ENCODE measurements at places on chromosomes 12 and 14. TPM values are rescaled to one million over a fixed set of nuclear protein-coding genes. Genes with fewer than 3 reads are reported as not detected.

The KRT2 gene
- not detected for total RNA-seq

The MTA1 gene
- total RNA-seq, result 144 TPM

The PIK3C2G gene
- total RNA-seq, result not detected

The PLEKHG3 gene
- 19.2 TPM for total RNA-seq

The FKBP4 gene
- 78.9 TPM for total RNA-seq

The KRT78 gene
- total RNA-seq, result not detected

The WNT1 gene
- total RNA-seq, result not detected

The SPTB gene
- total RNA-seq, result 0.15 TPM

The KLHL33 gene
- 0.04 TPM for total RNA-seq

The CLEC9A gene
- total RNA-seq, result not detected

DNA sequence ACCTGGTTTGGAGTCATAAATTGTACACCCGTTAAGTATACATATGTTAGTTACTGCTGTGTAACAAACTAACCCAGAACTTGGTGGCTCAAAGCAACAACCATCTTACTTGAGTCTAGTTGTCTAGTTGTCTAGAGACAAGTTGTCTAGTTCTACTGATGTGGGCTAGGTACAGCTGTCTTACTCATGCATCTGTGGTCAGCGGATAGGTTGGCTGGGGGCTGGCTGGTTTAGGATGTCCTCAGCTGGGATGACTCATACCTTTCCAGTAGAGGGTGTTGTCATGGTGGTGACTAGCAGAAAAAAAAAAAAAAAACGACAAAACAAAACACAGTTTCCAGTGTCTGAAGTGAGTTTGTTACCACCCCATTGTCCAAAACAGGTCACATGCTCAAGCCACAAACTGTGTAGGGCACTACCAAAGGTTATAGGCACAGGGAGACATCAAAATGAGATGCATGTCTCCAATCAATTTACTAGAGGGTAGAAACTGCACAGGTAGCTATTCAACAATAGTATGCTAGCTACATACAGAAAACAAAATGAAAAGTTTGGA is 680.3 kb downstream of the MED13L start:
- peak; percentile 50 for ATAC-seq

GRCh38 chr14:76936483-76936882 is 92.0 kb downstream of the IRF2BPL start:
- no peak for ATAC-seq

- no peak for ATAC-seq
Observed at GRCh38 chr12:17028348-17028747, 422.4 kb upstream of the LMO3 start.

- ATAC-seq, result no peak
Observed at GRCh38 chr14:58479975-58480374, 52.5 kb downstream of the KIAA0586 start.

- no peak for ATAC-seq
Observed at GRCh38 chr12:38664661-38665269, 240.6 kb downstream of the CPNE8 start.

GRCh38 chr12:95718772-95719171 is 71.8 kb downstream of the NTN4 start:
- no peak for ATAC-seq

GRCh38 chr12:90653040-90653439 is 301.9 kb downstream of the CCER1 start:
- ATAC-seq, result no peak

GRCh38 chr14:28764257-28765160 is 2.1 kb upstream of the FOXG1 start:
- ATAC-seq, result no peak

DNA sequence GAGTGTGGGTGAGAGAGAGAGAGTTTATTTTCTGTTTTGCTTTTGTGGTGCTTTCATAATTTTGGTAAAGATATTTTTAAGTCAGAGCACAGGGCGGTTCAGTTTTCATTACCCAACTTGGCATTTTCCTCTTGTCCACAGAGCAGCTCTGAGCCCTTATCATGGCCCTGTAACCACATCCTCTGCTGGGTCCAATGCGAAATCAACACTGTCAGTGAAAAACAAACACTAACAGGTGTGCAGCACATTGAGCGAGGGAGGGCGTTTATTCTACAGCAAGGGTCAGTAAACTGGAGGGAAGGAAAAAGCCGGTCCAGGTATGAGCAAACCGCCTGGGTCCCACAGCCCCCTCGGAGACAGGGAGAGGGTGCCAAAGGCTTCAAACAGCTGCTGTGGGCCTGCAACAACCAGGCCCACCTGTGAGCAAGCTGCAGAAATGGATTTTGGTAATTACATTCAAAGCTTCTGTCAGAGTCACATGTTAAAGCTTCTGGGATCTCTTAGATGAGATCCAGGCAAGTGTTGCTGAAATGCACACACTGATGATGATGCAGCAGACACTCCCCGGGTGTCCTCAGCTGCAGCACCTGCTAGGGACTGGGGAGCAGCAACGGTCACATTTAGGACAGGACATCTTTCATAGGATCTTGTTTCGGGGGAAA is 132.7 kb upstream of the DYRK2 start:
- ATAC-seq, result peak; percentile 73

DNA sequence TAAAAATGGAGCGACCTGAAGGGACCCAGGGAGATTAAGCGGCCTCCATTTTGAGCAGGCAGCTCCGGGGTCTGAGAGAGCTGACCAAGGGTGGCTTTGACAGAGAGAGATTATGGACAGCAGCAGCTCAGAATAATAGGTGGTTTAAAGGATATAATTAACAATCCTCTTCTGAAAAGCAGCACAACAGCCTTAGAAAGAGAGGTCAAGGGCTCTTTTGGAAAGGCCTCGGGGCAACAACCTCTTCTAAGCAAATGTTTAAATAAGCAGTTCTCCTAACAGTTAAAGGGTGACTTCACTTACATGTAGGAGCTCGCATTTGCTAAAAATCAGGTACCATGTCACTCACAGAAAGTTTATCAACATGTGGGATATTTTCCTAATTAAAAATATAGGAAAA is 87.2 kb upstream of the FRMD6 start:
- ATAC-seq, result no peak

DNA sequence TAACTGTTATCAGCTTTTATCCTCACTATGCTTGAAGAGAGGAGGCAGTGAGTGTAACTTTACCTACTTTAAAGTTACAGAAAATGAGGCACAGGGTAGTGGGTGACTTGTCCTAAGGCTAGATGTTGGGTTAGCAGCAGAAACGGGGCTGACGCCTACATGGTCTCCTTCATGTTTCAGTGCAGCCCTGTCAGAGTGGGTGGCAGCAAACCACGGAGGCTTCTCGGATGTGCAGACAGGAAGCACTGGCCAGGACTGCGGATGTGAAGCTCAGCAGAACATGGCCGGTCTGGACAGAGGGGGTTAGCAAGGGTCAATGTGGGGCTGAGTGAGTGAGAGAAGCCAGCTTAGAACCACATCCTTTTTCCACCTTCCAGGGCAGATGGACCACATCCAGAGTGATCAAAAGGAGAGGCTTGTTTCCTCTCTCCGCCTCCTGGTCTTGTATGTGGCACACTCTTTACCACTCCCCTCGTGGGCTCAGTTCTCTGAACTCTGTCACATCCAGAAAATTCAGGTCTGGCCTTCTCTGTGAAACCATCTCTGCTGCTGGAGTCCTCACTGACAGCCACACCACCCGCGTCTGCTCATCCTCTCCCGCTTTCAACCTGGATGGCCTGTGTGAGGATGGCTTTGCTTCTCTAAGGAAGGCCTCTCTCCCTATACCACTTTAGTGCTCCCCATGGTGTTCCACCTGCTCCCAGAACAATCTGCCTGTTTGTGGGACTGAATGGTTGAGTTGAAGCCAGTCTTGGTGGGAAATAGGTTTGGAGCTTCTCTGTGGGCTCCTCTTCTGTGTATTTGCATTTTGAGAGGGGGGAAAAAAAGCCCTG is 14.1 kb downstream of the SUSD6 start:
- peak; percentile 81 for ATAC-seq

DNA sequence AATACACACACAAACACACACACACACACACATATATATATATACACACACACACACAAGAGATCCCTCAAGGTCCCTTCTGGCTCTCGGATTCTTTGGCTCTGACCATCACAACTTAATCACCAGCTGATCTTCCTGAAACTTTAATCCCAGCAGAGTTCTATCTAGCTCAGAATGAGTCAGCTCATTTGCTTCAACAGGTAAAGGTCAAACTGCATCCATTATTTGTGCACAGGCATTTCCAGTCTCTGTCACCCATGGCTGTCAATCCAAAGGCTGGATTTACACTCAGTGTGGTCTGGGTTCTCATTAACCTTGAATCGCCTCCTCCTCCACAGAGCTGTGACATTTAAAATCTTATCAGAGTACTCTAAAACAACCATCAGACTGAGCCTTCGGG is 113.3 kb upstream of the TMPO start:
- ATAC-seq, result no peak

Measured in activated T-helper 17 cell treated with anti-CD3 and anti-CD28 coated beads, Interleukin-2, amount 50 U/mL, for 72 hours (primary cell).